Heart right ventricle (tissue), 16 donors: ENCODE measurements at places on chromosomes 12 and 14. TPM values are rescaled to one million over a fixed set of nuclear protein-coding genes. Genes with fewer than 3 reads are reported as not detected.

Gene IGF1
- 9.3 TPM for total RNA-seq

Gene BCL2L14
- total RNA-seq = not detected

Gene KRT84
- not detected for total RNA-seq

Gene EIF2B1
- total RNA-seq = 31.5 TPM

Gene RAD52
- total RNA-seq = 5.2 TPM

Gene NRIP2
- total RNA-seq = 3.3 TPM

Gene HDAC7
- total RNA-seq = 26.9 TPM

DNA sequence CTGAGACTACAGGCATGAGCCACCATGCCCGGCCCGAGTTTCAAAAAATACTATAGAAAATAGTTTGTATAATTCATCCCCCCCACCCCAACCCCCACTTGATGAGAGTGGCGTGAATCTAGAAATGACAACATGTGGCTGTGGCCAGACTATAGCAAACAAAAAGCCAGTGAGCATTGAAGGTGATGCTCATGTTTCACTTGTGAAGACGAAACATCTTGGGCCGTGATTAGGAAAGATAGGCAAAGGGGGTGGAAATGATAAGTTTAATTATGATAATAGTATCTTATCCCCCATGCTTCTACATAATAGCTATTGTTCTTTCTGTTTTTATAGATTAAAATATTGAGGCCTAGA lies 8.5 kb downstream of the BORCS5 start:
- no peak for DNase-seq

- no peak for DNase-seq
Measured at GRCh38 chr12:76144245-76144549, 59.7 kb upstream of the NAP1L1 start.

- DNase-seq = no peak
Measured at GRCh38 chr14:48023881-48024280, 348.5 kb upstream of the MDGA2 start.

GRCh38 chr12:47885012-47885501 lies 19.7 kb downstream of the VDR start:
- no peak for DNase-seq

- no peak for DNase-seq
Measured at GRCh38 chr14:53265025-53265424, 111.9 kb upstream of the DDHD1 start.

DNA sequence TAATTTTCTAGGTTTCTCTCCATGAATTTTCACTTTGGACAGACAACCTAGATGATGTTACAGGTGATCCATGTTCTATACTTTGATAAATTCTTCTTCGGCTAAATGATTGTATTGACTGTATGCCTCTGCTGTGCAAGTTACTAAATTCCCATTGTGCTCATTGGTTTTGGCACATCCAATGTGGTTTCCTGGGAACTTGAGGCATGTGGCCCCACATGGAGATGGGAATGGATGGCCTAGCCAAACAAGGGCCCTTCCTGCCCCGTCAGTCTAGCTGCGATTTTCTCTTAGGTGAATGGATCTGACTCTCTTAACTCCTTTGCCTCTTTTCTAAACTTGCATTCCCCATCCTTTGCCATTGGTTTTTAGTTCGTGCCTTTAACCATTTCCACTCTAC lies 186.2 kb downstream of the PELI2 start:
- no peak for DNase-seq
